ENCODE measurements at places on chromosomes 3 and 15. TPM values are rescaled to one million over a fixed set of nuclear protein-coding genes. Genes with fewer than 3 reads are reported as not detected.

GRCh38 chr3:113746548-113747282, at the start of gene ATP6V1A:
Gene ATP6V1A (plus strand): TSS chr3:113747035. CDS start chr3:113778754, 31,719 bp downstream.
- H3K27me3 ChIP-seq: no peaks in the 10 kb centered on the region
- H3K4me3 ChIP-seq: peak within 1 kb of the TSS; percentile 99
- peaks cover 60% of the 10 kb centered on the region for H3K4me1 ChIP-seq
- peak; percentile 89 for DNase-seq

DNA sequence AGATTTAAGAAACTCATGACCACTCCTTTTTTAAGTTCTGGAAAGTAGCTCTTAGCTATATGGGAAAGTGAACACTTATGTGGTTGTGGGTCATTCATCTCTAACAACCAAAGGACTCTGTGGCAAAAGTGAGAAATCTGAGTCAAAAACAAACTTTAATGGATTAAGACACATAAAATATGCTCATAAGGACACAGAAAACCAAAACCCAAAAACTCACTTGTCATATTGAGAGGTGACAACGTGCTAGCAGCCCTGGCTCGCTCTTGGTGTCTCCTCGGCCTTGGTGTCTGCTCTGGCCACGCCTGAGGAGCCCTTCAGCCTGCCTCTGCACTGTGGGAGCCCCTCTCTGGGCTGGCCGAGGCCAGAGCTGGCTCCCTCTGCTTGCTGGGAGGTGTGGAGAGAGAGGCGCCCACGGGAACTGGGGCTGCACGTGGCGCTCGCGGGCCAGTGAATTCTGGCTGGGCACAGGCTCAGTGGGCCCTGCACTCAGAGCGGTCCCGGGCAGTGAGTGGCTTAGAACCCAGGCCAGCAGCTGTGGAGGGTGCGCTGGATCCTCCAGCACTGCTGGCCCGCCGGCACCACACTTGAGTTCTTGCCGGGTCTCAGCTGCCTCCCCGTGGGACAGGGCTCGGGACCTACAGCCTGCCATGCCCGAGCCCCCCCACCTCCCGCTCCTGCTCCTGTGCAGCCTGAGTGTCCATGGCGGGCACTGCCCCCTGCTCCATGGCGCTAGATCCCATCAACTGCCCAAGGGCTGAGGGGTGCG, 30.3 kb upstream of the SKIL start:
- DNase-seq: no peak
- no peak overlapping the region for H3K4me3 ChIP-seq
- no peaks in the 10 kb centered on the region for H3K4me1 ChIP-seq
- no peaks in the 10 kb centered on the region for H3K27me3 ChIP-seq
- no peaks in the 10 kb centered on the region for H3K36me3 ChIP-seq

Gene SLC22A13
- total RNA-seq: 0.67 TPM

GRCh38 chr3:194208709-194209108, 72.8 kb downstream of the HES1 start:
- no peaks in the 10 kb centered on the region for H3K36me3 ChIP-seq
- no peaks in the 10 kb centered on the region for H3K4me1 ChIP-seq
- no peak for DNase-seq
- no peak overlapping the region for H3K27ac ChIP-seq

- H3K4me1 ChIP-seq: no peaks in the 10 kb centered on the region
- no peaks in the 10 kb centered on the region for H3K27me3 ChIP-seq
- H3K27ac ChIP-seq: no peak overlapping the region
- H3K4me3 ChIP-seq: no peak overlapping the region
- H3K36me3 ChIP-seq: no peaks in the 10 kb centered on the region
- no peak for DNase-seq
Observed at GRCh38 chr15:74193299-74193718, 9.3 kb downstream of the STRA6 start.

Gene RASL12
- not detected for total RNA-seq

DNA sequence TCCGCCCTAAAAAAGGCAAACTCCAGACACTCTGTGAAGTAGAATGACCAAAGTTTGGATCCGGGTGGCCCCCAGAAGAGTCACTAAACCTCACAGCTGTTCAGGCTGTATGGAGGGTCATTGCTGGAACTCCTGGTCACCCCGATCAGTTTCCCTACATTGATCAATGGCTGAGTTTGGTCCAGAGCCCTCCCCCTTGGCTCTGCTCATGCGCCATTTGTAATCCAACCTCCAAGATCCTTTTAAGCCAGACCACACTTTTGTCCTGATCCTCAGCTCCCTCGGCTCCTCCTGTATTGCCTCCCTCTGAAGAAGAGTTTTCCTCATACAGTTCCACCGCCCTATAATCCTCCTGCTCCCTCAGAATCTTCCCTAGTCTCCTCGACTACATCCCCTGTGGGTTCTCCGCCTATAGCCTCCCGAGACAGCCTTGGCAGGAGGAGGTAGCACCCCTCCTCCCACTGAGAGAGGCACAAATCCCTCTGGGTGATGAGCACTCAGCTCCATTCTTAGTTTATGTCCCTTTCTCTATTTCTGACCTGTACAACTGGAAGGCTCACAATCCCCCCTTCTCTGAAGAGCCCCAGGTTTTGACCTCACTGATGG, 42.2 kb downstream of the ZBTB11 start:
- H3K4me1 ChIP-seq: no peaks in the 10 kb centered on the region
- no peaks in the 10 kb centered on the region for H3K36me3 ChIP-seq
- no peaks in the 10 kb centered on the region for H3K27me3 ChIP-seq
- no peak for DNase-seq

DNA sequence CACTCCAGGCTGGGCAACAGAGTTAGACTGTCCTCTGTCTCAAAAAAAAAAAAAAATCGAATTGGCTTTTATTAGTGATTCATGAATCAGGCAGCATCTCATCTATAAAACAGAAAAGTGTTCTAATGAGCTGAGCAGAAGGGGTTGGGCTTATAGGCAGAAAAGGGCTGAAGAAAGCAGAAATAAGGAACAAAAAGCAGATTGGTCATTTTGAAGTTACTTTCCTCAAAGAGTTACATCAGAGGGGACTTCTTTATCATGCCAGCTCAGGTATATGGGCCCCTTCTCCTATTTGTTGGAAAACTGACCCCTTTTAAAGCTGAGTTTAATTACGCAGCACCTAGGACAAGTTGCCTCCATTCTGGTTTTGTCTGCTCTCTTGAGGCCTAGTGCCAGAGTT, 722 bp upstream of the POGLUT1 start:
- no peaks in the 10 kb centered on the region for H3K27me3 ChIP-seq
- peak overlapping the region; percentile 92 for H3K27ac ChIP-seq
- no peak for DNase-seq
- H3K4me3 ChIP-seq: no peak overlapping the region
- peaks cover 11% of the 10 kb centered on the region for H3K36me3 ChIP-seq

DNA sequence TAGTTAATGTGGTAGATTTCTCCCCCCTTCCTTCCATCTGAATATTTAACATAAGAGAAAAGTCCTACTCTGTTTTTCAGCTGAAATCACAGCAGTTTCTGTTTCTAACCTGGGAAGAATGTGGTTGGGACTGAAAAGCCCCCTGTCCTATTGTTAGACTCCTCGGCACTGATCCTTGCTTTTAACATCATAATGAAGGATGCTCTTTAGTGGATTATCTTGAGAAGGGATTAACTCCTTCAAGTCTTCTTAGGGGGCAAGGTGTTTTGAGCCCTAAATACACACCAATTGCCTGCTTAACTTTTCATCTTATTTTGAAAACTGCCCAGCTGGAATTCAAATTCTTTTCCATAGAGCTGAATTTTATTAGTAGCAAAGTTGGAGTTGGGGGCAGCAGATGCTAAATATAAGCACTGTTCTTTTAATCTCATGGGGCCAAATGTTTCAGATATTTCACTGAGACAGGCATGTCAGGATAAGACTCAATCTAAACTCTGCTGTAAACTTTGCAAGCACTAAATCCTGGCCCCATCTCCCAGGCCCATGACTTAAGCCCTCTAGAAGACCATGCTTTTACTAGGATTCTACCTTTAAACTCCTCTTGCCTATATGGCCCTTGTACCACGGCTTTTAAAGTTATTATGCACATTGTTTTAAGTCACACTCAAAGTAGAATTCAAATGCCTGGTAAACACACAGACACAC, 243.2 kb upstream of the NR2F2 start:
- no peak overlapping the region for H3K4me3 ChIP-seq
- no peaks in the 10 kb centered on the region for H3K27me3 ChIP-seq
- no peaks in the 10 kb centered on the region for H3K36me3 ChIP-seq
- DNase-seq: no peak
- no peak overlapping the region for H3K27ac ChIP-seq
- no peaks in the 10 kb centered on the region for H3K4me1 ChIP-seq

GRCh38 chr15:90620379-90621067, 90.8 kb downstream of the CRTC3 start:
- H3K4me1 ChIP-seq: peaks cover 19% of the 10 kb centered on the region
- peak; percentile 25 for DNase-seq

- no peak overlapping the region for H3K4me3 ChIP-seq
- no peaks in the 10 kb centered on the region for H3K4me1 ChIP-seq
- no peaks in the 10 kb centered on the region for H3K27me3 ChIP-seq
- DNase-seq: no peak
- no peaks in the 10 kb centered on the region for H3K36me3 ChIP-seq
- H3K27ac ChIP-seq: no peak overlapping the region
Observed at GRCh38 chr15:56608140-56608778, 125.0 kb downstream of the ZNF280D start.

DNA sequence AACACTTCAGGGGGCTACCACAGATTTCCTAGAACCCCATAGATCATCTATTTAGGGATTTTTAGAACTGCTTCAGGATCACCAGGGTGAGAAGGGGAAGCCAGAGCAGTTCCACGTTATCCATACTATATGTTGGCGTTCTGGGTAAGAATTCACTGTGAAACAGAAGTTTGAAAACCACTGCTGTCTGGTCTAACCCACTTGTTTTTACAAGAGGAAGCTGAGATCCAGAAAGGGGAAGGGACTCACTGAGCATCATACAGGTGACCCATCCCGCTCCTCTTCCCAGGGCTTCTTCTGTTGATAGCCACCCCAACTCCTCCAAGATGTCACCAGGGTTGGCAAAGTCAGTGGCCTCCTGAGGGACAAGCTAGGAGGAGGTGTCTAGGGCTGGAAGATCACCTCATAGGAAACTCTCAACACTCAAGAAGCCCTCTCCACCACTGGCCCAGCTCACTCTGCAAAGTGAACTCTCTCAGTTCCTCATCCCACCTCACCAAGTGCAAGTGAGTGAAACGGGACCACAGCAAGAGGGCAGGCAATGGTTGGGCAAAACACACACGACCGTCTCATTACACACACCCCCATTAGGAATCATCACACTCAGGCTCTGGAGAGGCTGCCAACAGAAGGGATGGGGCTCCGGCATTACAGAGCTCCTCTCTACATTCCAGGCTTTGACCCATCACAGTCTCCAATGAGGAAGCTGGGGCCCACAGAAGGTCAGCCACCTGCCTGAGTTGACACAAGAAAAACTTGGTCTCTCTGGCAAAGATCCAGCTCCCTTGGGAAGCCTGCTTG, 1.8 kb downstream of the DAPK2 start:
- H3K4me3 ChIP-seq: no peak overlapping the region
- H3K36me3 ChIP-seq: no peaks in the 10 kb centered on the region
- H3K27ac ChIP-seq: no peak overlapping the region

- H3K27me3 ChIP-seq: no peaks in the 10 kb centered on the region
- DNase-seq: no peak
- H3K27ac ChIP-seq: no peak overlapping the region
Observed at GRCh38 chr15:78449220-78449999, 11.4 kb downstream of the IREB2 start.

Gene CCDC39
- total RNA-seq: 0.29 TPM

Gene TMEM45A
- 0.23 TPM for total RNA-seq

DNA sequence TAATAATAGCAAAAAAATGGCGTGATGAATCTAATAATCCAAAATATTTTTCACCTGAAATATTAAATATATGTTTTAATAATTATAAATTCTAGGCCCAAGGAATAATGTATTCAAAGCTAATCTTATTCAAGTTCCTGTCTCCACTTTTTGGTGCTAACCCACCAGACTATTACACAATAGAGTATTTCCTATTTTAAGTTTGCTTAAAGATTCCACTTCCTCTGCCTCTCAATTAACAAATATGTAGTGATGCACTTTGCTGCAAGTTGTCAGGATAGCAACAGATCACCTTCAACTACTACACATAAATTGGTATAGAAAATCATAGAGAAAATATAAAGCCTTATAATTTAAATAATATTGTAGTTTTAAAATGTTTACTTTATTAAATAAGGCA, 467.5 kb downstream of the C3orf38 start:
- no peaks in the 10 kb centered on the region for H3K36me3 ChIP-seq
- no peak overlapping the region for H3K27ac ChIP-seq
- H3K4me3 ChIP-seq: no peak overlapping the region
- no peak for DNase-seq
- H3K4me1 ChIP-seq: no peaks in the 10 kb centered on the region

Gene GMNC
- total RNA-seq: not detected

DNA sequence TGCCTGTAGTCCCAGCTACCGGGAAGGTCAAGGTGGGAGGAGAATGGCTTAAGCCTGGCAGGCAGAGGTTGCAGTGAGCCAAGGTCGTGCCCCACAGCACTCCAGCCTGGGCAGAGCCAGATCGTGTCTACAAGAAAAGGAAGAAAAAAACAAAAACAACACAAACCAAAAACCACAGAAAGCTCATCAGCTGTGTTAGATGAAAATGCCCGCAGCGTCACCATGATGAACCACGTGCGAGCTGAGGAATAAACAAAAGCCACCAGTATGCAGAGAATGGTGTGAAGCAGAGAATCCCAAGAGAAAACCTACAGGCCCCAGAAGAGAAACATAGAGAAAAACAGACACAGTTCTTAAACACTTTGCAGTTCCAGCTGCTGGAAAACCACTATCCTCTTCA, 19.7 kb upstream of the TM4SF19 start:
- peaks cover 53% of the 10 kb centered on the region for H3K36me3 ChIP-seq
- H3K4me3 ChIP-seq: no peak overlapping the region
- peaks cover 5% of the 10 kb centered on the region for H3K4me1 ChIP-seq

- no peaks in the 10 kb centered on the region for H3K27me3 ChIP-seq
- no peak overlapping the region for H3K4me3 ChIP-seq
Observed at GRCh38 chr3:116056280-116056679, 389.0 kb downstream of the LSAMP start.

Gene SST
- total RNA-seq: not detected

Gene CEP19
- total RNA-seq: 7.8 TPM

Gene TMEM39A
- 46.1 TPM for total RNA-seq

DNA sequence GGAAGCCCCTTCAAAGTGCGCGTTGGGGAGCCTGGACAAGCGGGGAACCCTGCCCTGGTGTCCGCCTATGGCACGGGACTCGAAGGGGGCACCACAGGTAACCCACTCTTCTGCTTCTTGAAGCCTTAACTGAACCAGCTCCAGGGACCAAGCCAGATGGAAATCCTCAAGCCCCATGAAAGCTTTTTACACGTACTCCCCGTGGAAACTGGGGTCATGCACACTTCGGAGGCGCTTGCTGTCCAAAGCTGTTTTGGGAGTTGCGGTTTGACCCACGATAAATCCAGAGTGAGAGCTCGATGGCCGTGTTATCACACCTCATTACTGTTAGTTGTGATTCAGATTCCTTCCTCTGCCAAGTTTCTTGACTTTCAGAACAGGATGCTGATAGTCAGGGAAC, 47.5 kb downstream of the DNASE1L3 start:
- H3K27me3 ChIP-seq: no peaks in the 10 kb centered on the region
- peaks cover 12% of the 10 kb centered on the region for H3K36me3 ChIP-seq
- DNase-seq: no peak
- no peak overlapping the region for H3K27ac ChIP-seq
- H3K4me1 ChIP-seq: no peaks in the 10 kb centered on the region
- H3K4me3 ChIP-seq: no peak overlapping the region

Gene ANKRD34C
- total RNA-seq: not detected

Gene ZNF501
- total RNA-seq: 7.5 TPM

GRCh38 chr3:132539681-132540080, 57.4 kb upstream of the ACKR4 start:
- H3K27ac ChIP-seq: no peak overlapping the region
- no peak for DNase-seq
- H3K27me3 ChIP-seq: no peaks in the 10 kb centered on the region
- peaks cover 12% of the 10 kb centered on the region for H3K36me3 ChIP-seq
- no peaks in the 10 kb centered on the region for H3K4me1 ChIP-seq
- no peak overlapping the region for H3K4me3 ChIP-seq

Gene MKRN3
- 9.9 TPM for total RNA-seq
